ENCODE measurements at places on chromosomes 4 and X.
A peak's percentile ranks its signal among the peaks of the same experiment; 100 is the strongest.

GRCh38 chr4:63937961-63938360 lies 471.3 kb downstream of the TECRL start:
- peak; percentile 78 for DNase-seq

DNA sequence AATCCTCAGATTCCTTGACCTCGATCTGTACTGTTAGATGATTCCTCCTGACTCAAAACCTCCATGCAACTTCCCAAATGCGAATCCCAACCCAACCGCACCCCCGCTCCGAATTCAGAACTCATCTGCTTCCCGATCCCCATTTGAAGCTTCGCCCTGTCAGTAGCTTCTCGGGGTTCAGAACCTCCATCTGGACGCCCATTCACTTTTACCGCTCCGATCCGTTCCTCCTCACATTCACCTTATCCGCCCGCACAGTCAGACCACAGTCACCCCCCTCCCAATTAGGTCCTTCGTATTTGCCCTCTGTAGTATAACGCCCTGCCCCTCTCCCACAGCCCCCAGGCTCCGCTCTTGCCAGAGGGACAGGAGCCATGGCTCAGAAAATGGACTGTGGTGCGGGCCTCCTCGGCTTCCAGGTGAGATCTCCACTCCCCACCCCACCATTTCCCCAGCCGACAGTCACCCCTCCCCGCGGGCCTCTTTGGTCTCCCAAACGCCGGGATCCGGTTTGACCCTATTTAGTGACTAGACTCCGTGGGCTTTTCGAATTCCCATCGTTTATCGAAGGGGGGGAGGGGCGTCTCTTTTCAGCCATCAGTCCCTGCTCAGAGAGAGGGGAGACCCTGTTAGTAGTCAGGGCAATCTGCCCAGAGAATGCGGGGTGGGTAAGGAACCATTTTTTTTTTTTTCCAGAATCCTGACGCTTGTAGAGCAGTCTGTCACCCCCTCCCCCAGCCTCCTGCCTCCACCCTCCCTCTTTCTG lies 691 bp downstream of the MAGED1 start:
- no peak for DNase-seq

DNA sequence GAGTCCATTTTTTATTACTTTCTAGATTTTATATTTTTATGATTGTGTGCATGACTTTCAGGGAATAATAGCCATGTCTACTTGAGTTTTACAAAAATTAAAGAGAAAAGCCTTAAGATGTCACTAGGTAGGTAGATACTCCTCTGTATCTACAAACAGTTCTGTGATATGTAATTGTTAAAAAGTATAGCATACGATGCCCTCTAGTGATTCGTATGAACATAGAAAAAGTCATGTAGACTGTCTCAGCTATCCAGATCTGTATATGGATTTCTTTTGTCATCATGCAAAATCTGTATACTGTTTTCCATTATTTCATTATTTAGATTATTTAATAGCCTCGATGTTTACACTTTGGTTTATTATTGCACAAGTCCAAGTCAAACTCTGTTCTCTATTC lies 856.6 kb downstream of the CENPC start:
- no peak for DNase-seq

DNA sequence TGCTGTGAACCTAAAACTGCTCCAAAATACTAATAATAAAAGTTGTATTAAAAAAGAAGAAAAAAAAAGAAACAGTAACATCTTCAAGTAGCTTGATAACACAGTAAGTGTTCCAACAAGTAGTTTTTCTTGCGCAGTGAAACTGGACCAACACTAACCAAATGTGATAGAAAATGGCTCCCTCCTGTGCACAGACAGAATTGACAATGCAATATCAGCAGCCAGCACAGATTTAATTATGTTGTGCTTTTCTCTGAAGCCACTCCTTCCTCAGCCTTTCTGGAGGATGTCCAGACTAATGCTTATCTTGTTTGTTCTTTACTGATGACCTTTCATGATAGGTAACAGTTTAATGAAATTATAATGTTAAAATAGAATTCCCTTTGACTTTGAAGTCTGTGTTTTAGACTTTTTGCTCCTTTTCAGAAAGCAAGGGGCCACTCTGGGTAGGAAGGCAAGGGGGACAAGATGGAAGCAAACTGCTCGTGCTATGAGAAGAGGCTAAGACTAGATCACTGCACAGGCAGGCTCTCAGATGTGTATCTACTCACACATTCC lies 147.1 kb upstream of the RPL34 start:
- DNase-seq: no peak

- DNase-seq: no peak
Observed at GRCh38 chr4:61532336-61533000, 332.3 kb downstream of the ADGRL3 start.

GRCh38 chrX:18929775-18930174 lies 54.1 kb downstream of the PHKA2 start:
- DNase-seq: no peak

DNA sequence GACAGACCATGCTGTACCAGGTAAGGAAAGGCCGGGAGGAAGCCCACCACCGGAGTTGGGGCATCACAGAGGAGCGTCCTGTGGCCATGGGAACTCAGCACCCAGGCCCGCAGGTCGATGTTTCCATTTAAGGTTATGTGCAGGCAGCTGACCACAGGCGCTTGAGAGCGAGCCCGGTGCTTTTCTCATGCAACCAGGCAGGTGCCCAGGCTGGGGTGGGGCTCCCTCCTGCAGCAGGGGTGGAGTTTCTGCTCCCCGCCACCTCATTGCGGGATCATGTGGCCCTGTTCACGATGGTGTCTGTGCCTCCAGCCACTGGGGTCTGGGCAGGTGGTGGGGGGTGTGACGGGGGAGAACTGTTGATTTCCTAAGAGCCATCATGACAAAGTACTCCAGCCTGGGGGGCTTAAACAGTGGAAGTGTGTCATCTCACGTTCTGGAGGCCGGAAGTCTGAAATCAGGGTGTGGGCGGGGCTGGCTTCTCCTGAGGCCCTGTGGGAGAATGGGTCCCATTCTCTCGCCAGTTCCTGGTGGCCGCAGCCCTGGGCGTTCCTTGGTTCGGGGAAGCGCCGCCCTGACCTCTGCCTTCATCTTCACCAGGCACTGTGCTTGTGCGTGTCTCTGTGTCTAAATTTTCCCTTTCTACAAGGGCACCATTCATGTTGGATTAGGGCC lies 60.9 kb downstream of the CPZ start:
- DNase-seq: no peak

DNA sequence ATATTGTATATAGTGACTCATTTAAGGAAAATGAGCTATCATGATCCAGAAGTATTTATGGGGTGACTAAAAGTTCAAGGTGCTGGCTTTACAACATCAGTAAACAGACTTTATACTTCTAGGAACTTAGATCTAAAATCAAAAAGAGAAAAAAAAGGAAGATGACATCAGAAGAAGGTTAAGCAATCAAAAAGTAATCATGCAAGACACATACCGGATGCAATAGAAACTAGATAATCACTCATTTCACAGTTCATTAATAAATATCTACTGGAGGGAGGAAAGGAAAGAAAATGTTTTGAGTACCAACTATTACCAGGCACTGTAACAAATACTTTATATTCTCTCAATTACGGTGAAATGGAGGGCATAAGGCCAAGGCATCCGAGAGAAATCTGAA lies 276.4 kb downstream of the SPRY1 start:
- no peak for DNase-seq

DNA sequence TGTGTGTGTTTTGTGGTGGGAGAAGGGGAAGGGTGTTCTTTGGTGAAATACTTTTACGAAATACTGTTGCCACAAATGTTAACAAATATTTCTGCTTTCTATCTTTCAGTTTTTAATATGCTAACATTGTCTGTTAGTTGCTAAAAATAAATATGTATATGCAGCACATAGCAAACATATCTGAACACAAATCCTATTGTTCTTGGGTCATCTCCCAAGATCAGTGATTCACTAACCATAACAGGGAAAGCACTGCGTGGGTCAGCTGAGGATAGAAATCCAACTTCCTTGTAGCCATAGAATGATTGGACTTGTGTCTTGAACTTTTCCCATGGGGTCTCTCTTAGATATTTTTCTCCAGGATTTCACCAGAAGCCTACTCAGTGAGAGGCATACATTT lies 250.3 kb upstream of the FAM47A start:
- DNase-seq: no peak

DNA sequence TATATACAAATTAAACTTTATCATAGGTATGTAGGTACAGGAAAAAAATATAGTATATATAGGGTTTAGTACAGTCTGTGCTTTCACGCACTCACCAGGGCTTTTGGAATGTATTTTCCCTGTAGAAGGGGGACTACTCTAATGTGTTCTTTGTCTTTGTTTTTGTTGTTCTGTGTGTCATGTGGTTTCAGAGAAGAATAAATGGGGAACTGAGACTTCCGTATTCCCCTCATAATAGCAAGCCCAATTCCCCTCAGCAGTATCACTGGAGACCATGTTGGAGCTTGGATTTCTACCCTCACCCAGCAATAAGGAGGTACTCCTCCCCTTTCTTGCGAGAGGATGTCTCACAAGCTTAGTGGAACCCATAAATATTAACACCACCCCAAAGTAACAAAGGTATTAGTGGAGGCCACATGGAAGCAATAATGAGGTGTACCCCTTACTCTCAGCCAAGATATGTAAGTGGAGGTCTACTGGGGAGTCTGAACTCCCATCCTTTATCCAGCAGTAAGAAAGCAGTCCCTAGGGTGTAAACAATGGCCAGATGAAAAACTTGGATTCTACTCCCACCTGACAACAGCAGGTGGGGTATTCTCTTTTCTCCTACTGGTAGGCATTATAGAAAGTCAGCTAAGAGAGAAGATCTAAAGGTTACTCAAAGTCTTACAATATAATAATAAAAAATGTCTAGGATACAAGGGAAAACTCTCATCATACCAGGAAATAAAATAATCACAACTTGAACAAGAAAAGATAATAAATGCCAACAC lies 805.4 kb upstream of the GALNTL6 start:
- no peak for DNase-seq

DNA sequence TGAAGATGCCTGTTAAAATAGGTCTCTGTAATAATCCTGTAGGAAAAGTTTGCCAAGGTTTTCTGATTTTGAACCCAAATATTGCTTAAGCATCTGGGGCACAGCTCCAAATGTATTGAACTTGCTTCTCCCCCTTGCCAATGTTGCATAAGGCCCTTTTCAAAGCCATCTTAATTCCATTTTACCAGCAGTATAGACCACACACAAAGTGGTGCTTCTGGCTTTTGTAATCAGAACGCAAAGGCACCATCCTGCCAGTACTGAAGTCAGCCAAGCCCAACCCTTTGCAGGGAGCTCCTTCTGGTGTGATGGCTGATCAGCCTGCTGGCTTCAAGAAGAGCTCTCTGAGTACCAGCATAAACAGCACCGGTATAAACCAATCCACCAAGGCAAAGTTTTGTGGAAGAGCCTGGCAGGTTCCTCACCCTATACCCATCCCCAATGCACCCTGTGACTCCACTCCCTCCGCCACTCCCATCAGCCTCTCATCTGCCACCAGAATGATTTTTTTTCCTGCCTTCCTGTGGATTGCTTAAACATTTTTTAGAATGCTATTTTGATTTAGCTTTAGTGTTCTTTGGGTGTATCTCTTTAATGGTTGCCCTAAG lies 39.2 kb upstream of the USP9X start:
- no peak for DNase-seq

DNA sequence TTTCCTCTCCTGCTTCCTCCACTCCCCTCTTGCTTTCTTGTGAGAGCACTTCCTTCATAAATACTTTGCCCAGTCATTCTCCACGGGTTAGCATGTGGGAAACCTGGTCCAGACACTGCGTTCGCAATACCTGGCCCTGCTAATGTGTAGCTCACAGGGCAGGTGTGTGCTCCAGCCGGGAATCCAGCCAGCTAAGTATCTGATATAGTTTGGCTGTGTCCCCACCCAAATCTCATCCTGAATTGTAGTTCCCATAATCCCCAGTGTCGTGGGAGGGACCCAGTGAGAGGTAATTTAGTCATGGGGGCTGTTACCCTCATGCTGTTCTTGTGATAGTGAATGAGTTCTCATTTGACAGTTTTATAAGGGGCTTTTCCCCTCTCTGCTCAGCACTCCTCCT lies 32.2 kb upstream of the STX18 start:
- no peak for DNase-seq

All from esophagus muscularis mucosa (tissue), 4 donors.